ENCODE measurements at places on chromosomes 1 and 21. TPM values are rescaled to one million over a fixed set of nuclear protein-coding genes. Genes with fewer than 3 reads are reported as not detected.

Gene CLCN6
- total RNA-seq: 17.3 TPM

Gene FMO5
- 9.1 TPM for total RNA-seq

Gene CXADR
- 75.4 TPM for total RNA-seq

Gene VHLL
- total RNA-seq: not detected
